BJ (cell line): ENCODE measurements at places on chromosomes 2 and 18. TPM values are rescaled to one million over a fixed set of nuclear protein-coding genes. Genes with fewer than 3 reads are reported as not detected.

ROCK2 gene
- 6.0 and 15.3 TPM in 2 replicates for polyA plus RNA-seq

CD8A gene
- not detected in 2 replicates for polyA plus RNA-seq

RNU2-63P gene
- polyA plus RNA-seq: not detected in 2 replicates

FNDC4 gene
- 6.9 and 8.9 TPM in 2 replicates for polyA plus RNA-seq

POTEI gene
- polyA plus RNA-seq: not detected in 2 replicates

CHST10 gene
- polyA plus RNA-seq: 11.5 and 11.7 TPM in 2 replicates

ITPRIPL1 gene
- 0.52 and 0.59 TPM in 2 replicates for polyA plus RNA-seq

ACKR3 gene
- polyA plus RNA-seq: 4.6 and 6.6 TPM in 2 replicates

MROH2A gene
- polyA plus RNA-seq: not detected in 2 replicates

- DNase-seq: no peak
Observed at GRCh38 chr2:178066890-178067669, 5.5 kb downstream of the PDE11A start.

GRCh38 chr18:70981400-70982140, 692.7 kb downstream of the SOCS6 start:
- no peak for DNase-seq

DNA sequence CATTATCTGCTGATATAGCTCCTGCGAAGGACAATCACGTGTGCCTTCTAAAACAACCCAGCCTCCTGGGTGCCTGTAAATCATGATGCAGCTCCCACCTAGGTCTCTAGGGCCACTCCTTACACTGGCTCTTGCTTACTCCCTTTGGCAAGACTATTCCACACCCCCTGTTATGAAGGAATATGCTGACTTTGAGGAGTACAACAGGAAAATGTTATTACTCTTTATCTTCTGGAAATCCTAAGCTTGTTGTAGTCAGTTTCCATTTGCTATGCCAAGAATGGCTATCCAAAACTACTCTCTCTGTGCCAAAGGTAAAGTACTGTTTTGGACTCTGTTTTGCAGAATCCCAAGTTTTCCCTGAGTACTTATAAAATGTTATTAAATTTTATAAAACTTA, 7.7 kb downstream of the SGO2 start:
- DNase-seq: no peak

GRCh38 chr2:191913796-191914195, 66.9 kb upstream of the CAVIN2 start:
- no peak for DNase-seq

GRCh38 chr2:157771234-157771633, 104.9 kb downstream of the ACVR1 start:
- no peak for DNase-seq

DNA sequence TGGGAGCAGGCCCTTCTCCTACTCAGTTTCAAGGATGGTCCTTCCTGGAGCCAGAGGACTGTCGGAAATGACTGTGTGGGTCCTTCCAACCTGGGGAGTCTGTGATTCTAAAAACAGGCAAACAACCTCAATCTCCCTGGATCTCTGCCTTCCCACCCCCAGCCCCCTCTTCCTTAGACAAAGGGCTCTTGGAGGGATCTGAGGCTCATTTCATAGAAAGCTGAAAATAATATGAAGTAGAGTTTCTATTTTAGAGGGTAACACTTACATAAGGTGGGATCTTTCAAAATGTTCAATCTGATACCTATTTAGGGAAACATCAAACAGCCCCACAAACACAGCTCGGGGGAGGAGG, 69.4 kb downstream of the RHOB start:
- DNase-seq: no peak

DNA sequence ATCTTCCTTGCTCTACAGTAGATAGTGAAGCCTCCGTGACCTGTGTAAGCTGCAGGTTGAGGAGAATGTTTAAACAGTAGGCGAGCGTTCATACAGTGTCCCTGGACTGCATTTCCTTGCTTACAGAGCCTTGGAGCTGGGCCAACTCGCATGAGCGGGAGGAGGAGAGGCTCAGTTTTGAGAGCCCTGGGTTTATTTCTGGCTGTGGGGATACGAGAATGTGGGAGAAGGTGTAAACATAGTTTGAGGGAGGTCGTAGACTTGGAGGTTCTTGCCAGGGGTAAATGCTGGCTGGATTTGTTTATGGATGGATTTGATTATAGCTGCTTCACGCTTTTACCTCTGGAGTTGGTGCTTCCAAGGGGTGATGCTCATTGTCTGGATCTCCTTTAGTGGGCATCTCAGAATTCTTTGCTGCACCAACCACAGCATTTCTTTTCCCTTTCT, 20.8 kb downstream of the CRIM1 start:
- no peak for DNase-seq

GRCh38 chr2:177889818-177890460, 182.6 kb downstream of the PDE11A start:
- DNase-seq: no peak

DNA sequence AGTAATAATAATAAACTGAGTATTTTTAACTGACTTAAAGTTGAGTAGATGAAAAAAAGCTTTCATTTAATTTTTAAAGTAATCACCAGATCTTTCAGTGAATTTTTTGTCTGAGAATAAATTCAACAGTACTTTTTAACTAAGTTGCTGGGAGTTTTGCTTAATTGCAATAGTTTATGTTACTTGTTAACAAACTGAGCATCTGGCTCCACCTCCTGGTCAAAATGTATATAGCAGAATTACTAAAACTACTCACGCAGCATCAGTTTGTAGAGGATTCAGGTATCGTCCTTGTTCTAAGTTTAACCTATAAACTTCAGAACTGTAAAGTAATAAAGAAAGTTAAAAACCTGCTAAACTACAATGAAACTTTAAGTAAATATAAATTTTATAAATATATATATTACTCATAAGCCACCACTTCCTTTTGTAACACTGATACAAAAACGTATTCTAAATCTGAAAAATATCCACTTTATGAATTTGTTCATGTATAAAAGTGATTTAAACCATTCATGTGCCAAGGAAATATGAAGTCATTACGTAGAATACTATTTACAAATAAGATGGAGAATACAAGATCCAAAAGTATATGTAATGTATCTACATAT, 21.3 kb downstream of the NOL10 start:
- no peak for DNase-seq

- DNase-seq: no peak
Observed at GRCh38 chr2:20118051-20118450, 66.6 kb upstream of the LAPTM4A start.

DNA sequence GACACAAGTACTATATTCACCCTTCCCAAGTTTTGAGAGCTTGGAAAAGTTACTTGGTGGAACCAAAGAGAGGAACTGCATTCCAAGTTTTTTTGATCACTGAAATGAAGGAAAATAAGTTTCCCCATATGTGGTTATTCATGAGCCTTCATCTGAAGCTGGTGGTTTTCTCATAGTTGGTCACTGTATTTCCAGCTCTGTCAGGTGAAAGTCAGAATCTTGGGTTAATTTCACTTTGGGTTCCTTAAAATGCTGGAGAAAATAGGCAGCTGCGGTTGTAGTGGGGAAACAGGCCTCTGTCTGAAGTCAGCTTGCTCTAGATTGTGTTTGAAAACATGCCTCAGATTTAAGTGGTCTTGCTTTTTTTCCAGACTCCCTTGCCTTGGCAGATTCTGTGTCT, 200.5 kb downstream of the HRH4 start:
- no peak for DNase-seq

- no peak for DNase-seq
Observed at GRCh38 chr18:79402977-79403722, 7.4 kb downstream of the NFATC1 start.

GRCh38 chr2:10179422-10179821, 56.9 kb downstream of the RRM2 start:
- DNase-seq: no peak

DNA sequence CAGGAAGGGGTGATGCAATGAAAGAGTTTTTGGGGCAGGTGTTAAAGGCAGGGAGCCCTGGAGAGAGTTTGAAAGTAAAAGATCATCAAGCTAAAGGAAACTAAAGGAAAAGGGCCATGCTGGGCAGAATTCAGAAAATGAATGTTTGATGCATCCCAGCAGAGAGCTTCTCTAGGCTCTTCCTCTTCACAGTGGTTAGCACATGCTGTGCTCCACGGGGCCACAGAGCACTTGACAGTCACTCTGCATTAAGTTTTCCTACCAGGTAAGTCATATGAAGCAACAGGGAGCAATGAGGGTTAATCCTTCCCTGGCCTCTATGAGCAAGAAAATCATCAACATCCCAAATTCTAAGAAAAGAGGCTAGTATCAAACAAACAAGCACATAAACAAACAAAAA, 895.2 kb downstream of the TRIB2 start:
- DNase-seq: no peak

DNA sequence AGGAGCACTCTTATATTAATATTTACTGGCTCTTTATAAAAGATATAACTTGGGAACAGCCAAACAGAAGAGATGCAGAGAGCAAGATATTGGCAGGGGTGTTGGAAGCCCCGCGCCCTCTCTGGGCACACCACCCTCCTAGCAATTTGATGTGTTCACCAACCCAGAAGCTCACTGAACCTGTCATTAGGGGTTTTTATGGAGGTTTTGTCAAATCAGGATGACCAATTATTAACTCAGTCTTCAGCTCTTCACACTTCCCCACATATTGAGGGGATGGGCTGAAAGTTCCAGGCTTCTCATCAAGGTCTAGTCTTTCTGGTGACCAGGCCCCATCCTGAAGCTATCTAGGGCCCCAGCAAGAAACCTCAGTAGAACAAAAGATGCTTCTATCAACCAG, 10.9 kb upstream of the INO80D start:
- no peak for DNase-seq

GRCh38 chr2:181984814-181985631, 630 bp upstream of the PPP1R1C start:
- DNase-seq: no peak

GRCh38 chr2:6929196-6929819, 12.1 kb downstream of the RNF144A start:
- DNase-seq: no peak

GRCh38 chr2:126888046-126888445, 10.6 kb upstream of the TEX51 start:
- no peak for DNase-seq

DNA sequence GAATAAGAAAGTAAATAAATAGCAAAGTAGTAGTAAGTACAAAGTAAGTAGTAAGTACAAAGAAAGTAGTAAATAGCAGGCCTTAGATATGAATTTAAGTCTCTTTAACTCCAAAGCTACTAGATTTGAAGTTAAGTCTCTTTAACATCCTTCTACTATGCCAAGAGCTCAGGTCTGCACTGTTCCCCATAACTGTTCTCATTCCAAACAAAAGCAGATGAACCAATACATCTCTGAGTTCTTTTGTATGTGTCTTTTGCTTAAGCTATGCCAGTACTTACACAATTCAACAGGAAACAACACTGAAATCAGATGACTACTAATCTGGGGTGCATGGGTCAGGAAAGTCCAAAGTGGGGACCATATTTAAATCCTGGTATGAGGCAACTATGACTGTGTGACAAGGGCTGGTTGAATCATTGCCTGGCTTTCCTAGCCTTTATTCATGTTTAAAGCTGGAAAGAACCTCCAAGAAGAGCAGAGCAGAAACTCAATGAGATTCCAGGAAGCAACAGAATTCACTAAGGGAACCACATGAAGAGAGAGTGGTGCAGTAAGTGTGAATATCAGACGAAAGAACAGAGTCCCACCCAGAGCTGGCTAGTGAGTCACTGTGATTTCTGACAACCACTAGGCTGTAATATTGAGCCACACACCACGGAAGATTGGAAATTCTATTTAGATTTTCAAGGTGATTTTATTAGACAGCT, 51.0 kb upstream of the CYP26B1 start:
- DNase-seq: no peak

GRCh38 chr2:8281950-8282857, 399.7 kb upstream of the ID2 start:
- DNase-seq: no peak

DNA sequence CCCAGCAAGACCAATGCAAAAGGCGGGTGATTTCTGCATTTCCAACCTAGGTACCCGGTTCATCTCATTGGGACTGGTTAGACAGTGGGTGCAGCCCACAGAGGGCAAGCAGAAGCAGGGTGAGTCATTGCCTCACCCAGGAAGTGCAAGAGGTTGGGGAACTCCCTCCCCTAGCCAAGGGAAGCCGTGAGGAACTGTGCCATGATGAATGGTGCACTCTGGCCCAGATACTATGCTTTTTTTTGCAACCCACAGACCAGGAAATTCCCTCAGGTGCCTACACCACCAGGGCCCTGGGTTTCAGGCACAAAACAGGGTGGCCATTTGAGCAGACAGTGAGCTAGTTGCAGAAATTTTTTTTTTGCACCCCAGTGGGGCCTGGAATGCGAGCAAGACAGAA, 662.6 kb upstream of the ACVR2A start:
- no peak for DNase-seq
